Osteoblast (primary cell): ENCODE measurements at places on chromosomes 7 and 10. TPM values are rescaled to one million over a fixed set of nuclear protein-coding genes. Genes with fewer than 3 reads are reported as not detected.

DNA sequence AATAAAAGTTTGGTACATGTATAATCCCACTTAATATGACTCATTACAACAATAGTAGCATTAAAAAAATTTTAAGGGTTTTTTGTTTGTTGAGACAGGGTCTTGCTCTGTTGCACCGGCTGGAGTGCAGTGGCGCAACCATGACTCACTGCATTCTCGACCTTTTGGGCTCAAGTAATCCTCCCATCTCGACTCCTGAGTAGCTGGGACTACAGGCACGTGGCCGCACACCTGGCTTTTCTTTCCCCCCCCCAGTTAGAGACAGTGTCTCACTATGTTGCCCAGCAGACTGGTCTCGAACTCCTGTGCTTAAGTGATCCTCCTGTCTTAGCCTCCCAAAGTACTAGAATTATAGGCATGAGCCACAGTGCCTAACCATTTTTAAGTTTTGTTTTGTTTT is 40.7 kb downstream of the KMT2C start:
- H3K36me3 ChIP-seq = no peaks in the 10 kb centered on the region
- H3K4me3 ChIP-seq = no peak overlapping the region
- DNase-seq = no peak
- H3K4me1 ChIP-seq = no peaks in the 10 kb centered on the region
- H3K27ac ChIP-seq = no peak overlapping the region

The PNPLA8 gene
- 36.2 and 37.6 TPM in 2 replicates for total RNA-seq

DNA sequence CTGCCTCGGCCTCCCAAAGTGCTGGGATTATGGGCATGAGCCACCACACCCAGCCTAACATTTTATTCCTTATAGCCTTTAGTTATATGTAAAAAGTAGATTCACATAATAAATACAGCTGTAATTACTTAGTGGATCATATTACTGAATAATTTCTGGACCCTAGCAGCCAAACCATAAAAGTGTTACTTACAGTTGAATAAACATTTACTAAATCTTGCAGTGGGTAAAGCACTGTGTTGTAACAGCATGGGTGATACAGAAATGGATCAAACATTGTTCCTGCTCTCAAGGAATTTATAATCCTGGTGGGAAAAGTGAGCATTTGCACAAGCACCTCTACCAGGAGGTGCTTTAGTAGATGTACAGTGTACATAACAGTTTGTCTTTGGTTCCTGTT is 25.0 kb downstream of the BPGM start:
- peaks cover 10% of the 10 kb centered on the region for H3K36me3 ChIP-seq
- peaks cover 14% of the 10 kb centered on the region for H3K4me1 ChIP-seq
- DNase-seq = no peak
- H3K4me3 ChIP-seq = no peak overlapping the region
- no peaks in the 10 kb centered on the region for H3K27me3 ChIP-seq

The ENKUR gene
- total RNA-seq = 0.59 TPM in 1 of 2 replicates, not detected in the other

DNA sequence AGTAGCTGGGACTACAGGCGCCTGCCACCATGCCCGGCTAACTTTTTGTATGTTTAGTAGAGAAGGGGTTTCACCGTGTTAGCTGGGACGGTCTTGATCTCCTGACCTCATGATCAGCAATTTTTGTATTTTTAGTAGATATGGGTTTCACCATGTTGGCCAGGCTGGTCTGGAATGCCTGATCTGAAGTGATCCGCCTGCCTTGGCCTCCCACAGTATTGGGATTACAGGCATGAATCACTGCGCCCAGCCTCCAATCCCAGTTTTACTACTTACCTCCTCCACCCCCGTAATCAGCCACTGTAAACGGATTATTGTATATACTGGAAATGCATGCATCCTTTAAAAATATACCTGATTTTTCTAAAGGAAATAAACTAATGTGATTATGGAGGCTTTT is 35.1 kb upstream of the MTPN start:
- H3K27ac ChIP-seq = no peak overlapping the region
- peaks cover 15% of the 10 kb centered on the region for H3K27me3 ChIP-seq
- H3K4me3 ChIP-seq = no peak overlapping the region

The MDFIC gene
- 68.8 and 81.3 TPM in 2 replicates for total RNA-seq
